CD4-positive, alpha-beta memory T cell (primary cell): ENCODE measurements at places on chromosomes 16 and 17. TPM values are rescaled to one million over a fixed set of nuclear protein-coding genes. Genes with fewer than 3 reads are reported as not detected.

The TMEM238L gene
- total RNA-seq: not detected

DNA sequence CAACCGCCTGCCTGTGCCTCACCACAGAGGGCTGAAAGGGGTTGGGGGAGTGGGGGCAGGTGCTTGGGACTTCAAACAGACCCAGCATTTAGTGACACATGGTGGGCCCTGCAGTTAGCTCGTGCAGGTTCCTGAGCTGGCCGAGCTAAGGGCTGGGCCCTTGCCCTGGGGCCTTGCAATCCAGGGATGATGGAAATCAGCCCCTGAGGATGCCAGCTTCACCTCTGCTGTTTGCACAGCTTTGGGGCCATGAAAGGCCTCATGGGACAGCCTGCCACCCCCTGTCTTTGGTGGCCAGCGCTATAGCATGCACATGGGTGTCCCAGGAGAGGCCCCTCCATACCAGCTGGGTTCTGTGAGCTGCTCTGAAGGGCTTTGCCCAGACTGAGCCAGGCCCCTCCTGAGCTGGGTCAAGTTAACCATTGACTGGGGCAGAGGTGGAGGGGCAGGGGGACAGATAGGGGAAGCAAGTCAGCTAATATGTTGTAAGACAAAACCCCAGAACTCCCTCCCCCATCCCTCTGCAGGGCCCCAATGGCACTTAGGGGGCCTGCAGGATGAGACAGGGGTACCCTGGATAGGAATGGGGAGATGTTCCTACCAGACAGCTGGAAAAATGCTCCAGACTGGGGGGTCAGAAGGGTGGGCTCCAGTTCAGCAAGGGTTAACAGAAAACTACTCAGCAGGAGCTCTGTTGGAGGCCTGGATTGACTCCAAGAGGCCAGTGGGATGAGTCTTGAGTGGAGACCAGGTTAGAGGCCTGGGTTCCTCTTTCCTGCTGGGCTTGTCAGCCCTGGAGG, 692 bp downstream of the PRR15L start:
- no peak for DNase-seq

The NPIPA8 gene
- 0.55 TPM for total RNA-seq

- no peak for DNase-seq
Observed at GRCh38 chr16:81061871-81062608, 15.0 kb downstream of the C16orf46 start.

DNA sequence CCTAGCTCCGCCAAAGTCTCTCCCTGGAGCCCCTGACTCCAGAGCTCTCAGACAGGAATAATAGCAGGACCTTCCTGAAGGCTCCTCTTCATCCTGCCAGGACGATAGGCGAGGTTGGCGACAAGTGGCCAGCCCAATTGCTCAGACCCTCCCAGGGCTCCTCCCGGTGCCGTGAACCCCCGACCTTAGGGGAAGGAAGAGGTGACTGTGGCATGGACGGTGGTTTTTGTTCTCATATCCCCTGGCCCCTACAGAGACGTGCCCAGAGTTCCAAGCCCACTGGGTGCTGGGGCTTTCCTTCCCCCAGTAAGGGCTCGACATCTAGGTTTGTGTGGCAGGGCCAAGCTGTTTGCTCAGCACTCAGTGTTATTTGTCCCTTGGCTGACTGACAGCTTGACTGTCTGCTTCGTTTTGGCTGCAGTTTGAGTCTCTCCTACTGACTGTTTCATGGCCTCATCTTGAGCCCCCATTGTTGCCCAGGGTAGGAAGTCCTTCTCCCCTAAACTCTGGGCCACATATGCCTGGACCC, 4.6 kb upstream of the ADCY7 start:
- DNase-seq: no peak

- no peak for DNase-seq
Observed at GRCh38 chr17:45794840-45795239, 10.7 kb downstream of the CRHR1 start.

The TM4SF5 gene
- total RNA-seq: not detected

GRCh38 chr16:75288596-75289120, 37.2 kb upstream of the BCAR1 start:
- peak; percentile 71 for DNase-seq

DNA sequence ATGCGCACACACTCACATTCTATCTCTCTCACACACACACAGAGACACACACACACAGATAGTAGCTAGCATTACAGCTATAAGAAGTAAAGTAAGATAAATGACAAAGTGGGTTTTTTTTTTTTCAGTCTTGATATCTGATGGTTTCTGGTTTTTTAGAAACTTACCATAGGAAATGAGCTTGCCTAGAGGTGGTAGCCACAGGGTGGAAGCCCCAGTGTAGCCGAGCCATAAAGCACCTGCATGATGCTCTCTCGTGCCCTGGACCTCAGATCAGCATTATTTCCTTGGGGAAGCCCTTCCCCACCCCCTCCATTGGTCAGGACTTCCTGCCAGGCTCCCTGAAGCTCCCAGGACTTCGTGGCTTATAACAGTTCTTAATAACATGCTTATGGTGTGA, 264.3 kb upstream of the C16orf82 start:
- no peak for DNase-seq
